Mesendoderm (in vitro differentiated cells): ENCODE measurements at places on chromosomes 16 and 17.
A peak's percentile ranks its signal among the peaks of the same experiment; 100 is the strongest.

DNA sequence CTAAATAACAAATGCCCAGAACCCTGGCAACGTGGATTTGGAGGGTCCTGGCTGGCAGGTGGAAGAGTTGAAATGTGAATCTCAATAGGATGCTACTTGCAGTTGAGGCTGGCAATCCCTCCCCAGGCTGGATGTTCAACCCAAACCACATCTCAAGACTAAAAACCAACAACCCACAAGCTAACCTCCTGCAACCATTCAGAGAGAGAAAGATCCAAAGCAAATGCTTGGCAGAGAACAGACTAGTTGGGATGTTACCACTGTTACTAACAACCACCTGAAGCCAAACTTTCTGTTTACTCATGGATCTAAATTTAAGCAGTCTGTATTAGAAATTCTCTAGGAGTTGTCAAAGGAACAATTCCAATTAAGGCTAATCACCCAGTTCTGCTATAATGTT, 27.9 kb downstream of the SMG6 start:
- H3K27ac ChIP-seq = no peak overlapping the region
- peaks cover 4% of the 10 kb centered on the region for H3K36me3 ChIP-seq
- H3K4me1 ChIP-seq = no peaks in the 10 kb centered on the region

DNA sequence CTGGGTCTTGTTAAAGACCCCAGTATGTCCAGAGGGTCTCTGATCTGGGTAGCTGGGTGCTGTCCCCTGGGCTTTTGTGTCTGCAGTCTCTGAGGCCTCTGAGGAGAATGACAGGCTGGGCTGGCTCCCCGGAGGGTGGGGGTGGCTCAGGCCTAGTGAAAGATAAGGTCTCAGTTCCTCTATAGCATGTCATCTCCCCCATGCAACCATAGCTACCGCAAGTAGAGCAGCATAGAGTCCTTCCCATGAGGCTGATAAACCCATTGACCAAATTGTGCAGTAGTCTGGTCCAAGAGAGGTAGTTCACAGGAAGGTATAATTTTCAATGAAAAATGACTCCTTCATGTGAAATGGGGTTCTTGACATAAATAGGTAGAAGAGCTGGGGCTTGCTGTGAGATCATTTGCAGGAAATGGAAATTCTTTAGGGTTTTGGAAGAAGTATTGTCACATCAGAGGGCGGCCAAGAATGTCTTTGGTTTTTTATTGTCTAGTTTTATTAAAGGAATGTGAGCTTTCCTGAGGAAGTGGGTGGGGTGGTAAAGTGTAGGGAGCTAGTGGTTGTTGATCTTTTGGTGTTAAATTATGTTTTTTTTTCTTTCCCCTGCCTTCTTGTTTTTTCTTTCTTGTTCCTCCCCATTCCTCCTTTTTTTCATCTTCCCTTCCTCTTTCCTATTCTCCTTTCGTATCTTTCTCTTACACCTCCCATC, 21.0 kb downstream of the SLC7A6OS start:
- H3K36me3 ChIP-seq = peaks cover 20% of the 10 kb centered on the region
- no peak overlapping the region for H3K27ac ChIP-seq
- no peaks in the 10 kb centered on the region for H3K27me3 ChIP-seq

DNA sequence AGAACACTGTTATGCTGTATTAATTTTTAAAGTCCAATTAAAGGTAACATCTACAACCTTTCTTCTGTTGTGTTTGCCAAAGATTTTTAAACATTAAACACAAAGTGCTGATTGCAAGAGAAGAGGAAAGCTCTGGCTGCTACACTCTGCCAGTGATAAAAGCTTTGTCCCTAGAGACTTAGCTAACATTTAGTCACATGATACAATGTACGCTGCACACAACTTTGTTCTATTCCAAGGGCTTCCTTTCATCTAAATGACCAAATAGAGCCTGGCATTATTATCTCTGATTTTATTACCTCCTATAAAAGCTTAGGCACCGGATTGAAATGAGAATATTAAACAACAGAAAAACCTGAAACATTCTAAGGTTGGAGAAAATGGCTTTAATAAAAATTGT, 388.7 kb upstream of the PMFBP1 start:
- DNase-seq = no peak
- H3K27me3 ChIP-seq = no peaks in the 10 kb centered on the region
- no peak overlapping the region for H3K27ac ChIP-seq
- H3K36me3 ChIP-seq = no peaks in the 10 kb centered on the region
- no peaks in the 10 kb centered on the region for H3K4me1 ChIP-seq

GRCh38 chr17:34865716-34866115, 95.5 kb downstream of the CCT6B start:
- H3K36me3 ChIP-seq = no peaks in the 10 kb centered on the region
- H3K27ac ChIP-seq = no peak overlapping the region
- no peak overlapping the region for H3K4me3 ChIP-seq

- H3K27ac ChIP-seq = no peak overlapping the region
- H3K27me3 ChIP-seq = no peaks in the 10 kb centered on the region
- no peak for DNase-seq
- H3K36me3 ChIP-seq = peaks cover 6% of the 10 kb centered on the region
- H3K4me3 ChIP-seq = no peak overlapping the region
These were observed 2.6 kb upstream of the LGALS9 start for GRCh38 chr17:27628376-27628775.

- DNase-seq = no peak
- no peaks in the 10 kb centered on the region for H3K4me1 ChIP-seq
- H3K36me3 ChIP-seq = no peaks in the 10 kb centered on the region
- H3K4me3 ChIP-seq = no peak overlapping the region
- H3K27me3 ChIP-seq = no peaks in the 10 kb centered on the region
These were observed 85.9 kb upstream of the TBX2 start for GRCh38 chr17:61313461-61314326.

- H3K27ac ChIP-seq = no peak overlapping the region
- H3K4me3 ChIP-seq = peak overlapping the region; percentile 50
- H3K27me3 ChIP-seq = peaks cover 15% of the 10 kb centered on the region
- peak; percentile 79 for DNase-seq
- H3K4me1 ChIP-seq = peaks cover 2% of the 10 kb centered on the region
These were observed 3.8 kb downstream of the PMP22 start for GRCh38 chr17:15261258-15261801.

DNA sequence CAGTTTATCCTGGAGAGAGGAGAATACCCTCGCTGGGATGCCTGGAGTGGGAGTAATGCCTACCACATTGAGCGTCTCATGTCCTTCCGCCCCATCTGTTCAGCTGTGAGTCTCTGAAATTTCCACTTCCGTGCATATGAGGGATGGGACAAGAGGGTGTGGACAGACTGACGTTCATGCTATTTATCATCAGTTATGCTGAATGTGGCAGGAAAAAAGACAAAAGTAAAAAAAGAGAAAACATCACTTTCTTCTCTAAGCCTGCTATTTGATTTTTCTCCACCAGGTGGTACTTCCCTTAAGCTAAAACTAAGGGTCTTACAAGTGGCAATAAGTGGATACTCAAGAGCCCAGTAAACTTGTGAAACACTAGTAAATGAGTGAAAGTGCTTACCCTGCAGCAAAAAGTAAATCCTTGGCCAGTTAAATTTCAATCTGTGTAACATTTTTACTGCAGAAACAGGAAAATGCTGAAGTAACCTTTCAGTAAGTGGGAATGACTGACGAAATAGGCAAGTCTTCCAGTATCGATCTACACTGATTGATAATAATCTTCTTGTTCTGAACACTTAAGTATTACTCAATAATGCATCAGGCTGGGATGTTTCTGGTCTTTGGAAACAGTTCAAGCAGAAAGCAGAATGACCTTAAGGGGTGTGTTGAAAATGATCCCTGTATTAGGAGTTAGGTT, 5.6 kb downstream of the CRYBA1 start:
- no peaks in the 10 kb centered on the region for H3K36me3 ChIP-seq
- H3K4me1 ChIP-seq = no peaks in the 10 kb centered on the region

- DNase-seq = no peak
- H3K27me3 ChIP-seq = no peaks in the 10 kb centered on the region
- no peak overlapping the region for H3K4me3 ChIP-seq
- H3K36me3 ChIP-seq = no peaks in the 10 kb centered on the region
These were observed 14.6 kb downstream of the ODF4 start for GRCh38 chr17:8354236-8354635.
